ENCODE measurements at places on chromosomes 1 and 21.

GRCh38 chr1:156246781-156247459, 936 bp downstream of the PAQR6 start:
- no peak for DNase-seq

GRCh38 chr1:46529031-46529630, 22.3 kb downstream of the KNCN start:
- DNase-seq: no peak

DNA sequence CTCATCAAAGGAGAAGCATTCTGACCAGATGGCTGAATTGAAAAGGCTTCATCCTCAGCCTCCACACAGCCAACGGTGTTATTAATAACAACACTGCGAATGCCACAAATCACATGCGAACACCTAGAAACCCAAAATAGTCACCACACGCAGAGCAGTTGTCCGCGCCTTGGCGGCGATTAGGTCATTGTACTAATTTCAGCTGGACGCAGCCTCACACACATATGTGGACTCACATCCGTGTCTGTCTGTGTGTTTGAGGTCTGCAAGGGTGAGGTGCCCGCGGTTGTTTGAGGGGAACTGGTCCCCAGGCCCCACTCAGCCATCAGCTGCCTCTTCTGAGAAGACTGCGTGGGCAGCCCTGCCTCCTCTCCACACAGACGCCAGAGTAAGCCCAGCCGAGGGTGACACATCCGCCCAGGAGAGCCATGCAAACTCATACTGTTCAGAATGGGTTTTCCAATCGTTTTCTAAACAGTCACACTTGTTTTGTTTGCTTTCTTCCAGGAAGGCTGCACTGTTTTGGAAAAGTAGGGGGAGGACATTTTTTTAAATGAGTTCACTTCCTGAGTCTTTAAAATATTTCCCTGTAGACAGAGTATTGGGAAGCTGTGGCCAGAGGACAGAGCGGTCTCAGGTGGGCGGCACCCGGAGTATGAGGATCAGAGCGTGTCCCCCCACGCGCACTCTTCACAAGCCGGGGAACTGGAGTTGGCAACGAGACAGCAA, 53.4 kb downstream of the TOMM20 start:
- peak; percentile 12 for DNase-seq

DNA sequence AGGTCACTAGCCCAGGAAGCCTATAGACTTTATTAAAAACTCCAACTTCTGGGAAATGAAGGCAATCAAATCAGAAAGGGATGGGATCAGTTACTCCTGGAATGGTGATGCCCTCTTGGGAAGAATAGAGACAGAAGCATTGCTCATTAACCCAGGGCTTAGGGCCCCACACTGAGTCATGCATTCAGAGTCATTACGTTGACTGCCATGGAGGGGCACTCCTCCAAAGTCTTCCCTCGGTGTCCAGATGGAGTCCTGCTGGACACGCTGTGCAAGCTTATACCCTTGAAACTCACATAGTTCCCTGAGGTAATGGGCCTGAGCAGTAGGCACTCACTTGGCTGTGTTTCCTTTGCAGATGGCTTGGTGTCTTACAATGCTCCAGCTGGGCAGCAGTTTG, 35.2 kb upstream of the HSD17B7 start:
- DNase-seq: no peak

DNA sequence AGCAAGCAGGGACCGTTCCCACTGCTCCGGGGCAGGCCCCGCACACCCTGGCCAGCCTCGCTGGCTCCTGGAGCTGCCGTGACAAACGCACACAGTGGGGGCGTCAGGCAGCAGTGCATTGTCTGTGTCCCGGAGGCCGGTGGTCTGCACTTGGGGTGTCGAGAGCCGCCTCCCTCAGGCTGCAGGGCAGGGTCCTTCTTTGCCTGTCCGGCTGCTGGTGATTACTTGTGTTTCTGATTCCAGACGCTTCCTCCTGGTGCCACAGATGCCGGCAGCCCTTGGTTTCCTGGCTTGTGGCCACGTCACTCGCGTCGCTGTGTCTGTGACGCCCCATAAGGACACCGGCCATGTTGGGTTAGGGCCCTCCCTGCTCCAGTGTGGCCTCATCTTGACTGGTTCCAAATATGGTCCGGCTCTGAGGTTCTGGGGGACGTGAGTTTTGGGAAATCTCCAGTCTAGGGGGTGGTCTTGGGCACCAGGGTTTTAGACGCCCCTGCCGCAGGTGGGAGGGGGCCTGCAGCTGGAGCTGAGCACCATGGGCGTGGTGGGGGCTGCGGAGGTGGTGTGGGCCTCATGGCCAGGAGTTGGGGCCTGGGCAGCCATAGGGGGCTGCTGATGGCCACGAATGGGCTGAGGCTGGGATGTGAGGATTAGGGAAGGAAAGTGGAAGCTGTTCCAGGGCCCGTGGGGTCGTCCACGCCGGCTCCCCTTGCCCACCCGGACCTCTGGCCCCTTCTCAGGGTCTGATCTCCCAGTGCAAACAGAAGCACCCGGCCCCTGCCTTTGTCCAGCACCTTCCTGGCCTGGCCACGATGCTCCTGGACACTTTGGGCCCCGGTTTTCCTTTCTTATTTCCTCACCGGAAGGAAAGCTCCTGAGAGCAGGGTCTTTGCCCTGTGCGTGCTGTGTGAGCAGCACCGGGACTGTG, 41.0 kb downstream of the SLX9 start:
- no peak for DNase-seq

DNA sequence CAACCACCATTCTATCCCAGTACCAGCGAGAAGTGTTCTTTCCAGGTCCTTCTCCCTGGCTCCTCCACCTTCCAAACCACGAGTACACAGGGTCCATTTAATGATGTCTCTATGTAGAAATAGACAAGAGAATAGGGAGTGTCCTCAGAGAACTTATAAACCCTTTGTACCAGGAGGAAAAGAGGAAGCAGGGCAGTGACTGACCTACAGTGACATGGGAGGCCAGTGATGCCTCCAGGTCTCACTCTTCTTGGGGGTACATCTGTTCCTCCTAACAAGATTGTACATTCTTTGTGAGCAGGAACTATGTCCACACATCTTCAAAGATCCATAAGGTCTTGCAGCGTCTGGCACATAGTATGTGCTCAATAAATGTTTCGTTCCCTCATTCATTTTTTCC, 18.7 kb upstream of the FMOD start:
- no peak for DNase-seq

GRCh38 chr1:215665215-215665614, 98.1 kb downstream of the KCTD3 start:
- no peak for DNase-seq

- DNase-seq: no peak
Observed at GRCh38 chr1:151135433-151136385, 10.7 kb downstream of the SEMA6C start.

DNA sequence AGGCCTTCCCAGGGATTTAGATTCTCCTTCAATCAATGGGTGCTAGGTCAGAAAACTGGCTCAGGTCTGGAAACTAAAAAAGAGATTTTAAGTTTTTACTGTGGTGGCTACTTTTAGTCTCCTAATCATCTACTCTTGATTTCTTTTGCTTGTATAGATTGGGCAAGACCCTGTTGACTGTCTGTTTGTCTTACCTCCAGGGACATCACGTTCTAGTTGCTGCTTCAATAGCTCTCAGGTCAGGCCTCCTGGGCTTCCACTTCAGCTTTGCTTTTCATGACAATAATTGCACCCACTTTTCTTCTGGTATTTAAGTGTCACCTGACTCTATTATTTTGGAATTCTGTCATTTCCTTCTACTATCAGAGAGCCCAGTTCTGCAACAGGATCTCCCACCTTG, 28.5 kb upstream of the CREG1 start:
- no peak for DNase-seq

DNA sequence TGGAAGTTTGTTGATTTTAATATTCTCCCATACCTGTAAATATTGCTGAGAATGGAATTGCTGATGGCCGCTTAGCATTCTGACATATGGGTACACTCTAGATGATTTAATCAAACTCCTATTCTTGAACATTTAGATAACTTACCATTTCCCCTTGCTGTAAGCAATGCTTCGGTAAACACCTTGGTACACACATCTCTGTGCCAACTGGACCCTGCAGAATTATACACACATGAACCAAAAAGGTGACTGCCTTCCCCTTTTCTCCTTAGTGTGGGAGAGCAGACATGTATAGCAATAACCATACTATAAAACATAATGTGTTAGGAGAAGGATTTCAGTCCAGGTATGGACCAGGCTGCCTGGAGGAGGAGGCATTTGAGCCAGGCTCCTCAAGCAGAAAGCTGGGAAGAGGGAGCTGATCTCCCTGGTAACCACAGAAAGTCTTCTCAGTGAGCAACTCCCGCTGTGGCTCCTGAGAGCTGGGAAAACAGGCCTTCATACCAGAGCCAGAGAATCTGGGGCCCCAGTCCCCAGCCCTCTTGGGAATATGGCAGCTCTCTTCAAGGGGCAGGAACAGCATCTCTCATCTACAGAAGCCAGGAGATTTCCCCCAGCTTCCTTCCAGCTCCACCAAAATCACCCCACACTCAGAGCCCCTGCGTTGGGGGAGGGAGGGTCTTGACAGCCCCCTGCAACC, 33.9 kb upstream of the CSF1 start:
- no peak for DNase-seq

GRCh38 chr1:212045981-212046380, 10.4 kb downstream of the DTL start:
- DNase-seq: no peak

GRCh38 chr1:54671985-54672608, 30.5 kb downstream of the MROH7 start:
- DNase-seq: peak; percentile 38

DNA sequence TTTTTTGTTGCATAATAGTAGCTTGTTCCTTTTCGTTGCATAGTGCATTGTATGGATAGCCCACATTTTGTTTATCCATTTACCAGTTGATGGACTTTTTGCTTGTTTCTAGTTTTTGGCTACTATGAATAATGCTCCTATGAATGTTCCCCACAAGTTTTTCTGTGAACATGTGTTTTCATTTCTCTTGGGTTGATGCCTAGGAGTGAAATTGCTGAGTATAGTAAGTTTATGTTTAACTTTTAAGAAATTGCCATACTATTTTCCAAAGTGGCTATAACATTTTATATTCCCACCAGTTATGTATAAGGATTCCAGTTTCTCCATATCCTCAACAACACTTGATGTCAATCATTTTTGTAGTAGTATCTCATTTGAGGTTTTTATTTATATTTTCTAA, 84.8 kb upstream of the CACYBP start:
- DNase-seq: no peak

GRCh38 chr1:241611063-241611462, 29.1 kb downstream of the CHML start:
- no peak for DNase-seq

- no peak for DNase-seq
Observed at GRCh38 chr1:32729254-32730046, 26.9 kb upstream of the SYNC start.

DNA sequence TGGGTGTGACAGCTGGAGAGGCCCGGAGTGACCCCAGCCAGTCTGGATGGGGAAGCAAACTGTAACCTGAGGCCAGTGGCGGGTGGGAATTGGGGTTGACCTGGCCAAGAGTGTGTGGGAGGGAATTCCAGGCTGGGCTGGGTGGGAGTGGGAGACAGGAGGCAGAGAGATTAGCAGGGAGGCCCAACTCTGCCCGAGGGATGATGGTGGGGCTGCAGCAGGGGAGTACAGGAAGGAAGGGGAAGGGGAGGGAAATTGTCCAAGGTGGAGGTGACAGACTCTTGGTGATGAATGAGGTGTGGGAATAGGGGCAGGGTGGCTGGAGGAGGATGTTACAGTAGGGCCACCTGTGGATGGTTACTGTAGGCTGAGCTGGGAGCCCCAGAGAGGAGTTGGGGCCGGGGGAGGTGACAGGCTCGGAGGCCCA, 40.4 kb downstream of the HUNK start:
- DNase-seq: no peak

- no peak for DNase-seq
Observed at GRCh38 chr1:119139857-119140176, 636 bp downstream of the WARS2 start.

DNA sequence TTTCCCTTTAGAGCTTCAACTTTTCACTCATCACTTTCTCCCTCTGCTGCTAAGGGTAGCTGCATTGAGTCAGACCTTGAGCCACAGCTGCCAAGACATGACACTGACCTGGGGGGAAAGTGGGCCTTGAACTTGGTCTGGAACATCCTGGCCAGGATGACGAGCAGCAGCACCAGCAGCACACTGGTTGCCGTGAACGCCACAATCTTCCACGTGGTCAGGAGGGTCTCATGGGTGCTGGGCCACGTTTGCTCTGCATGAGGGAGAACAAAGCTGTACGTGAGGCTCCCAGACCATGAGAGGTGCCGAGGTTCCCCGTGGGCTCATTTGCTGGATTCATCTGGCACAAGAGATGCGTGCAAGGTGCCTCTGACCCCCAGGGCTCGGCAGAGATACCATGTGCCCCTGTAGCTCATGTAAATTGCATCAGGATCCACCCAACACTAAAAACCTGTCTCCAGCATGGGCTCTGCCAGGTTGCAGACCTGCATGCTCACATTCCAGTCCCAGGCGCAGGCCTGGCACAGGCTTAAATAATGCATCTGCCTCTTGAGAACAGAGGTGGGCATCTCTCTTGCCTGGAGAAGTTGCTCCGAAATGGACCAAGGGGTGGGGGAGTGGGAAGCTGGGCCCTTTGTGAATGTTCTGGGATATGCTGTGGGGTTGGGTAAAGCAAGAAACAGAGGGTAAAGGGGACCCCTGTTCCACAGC, 84.6 kb upstream of the TLR5 start:
- DNase-seq: no peak

- no peak for DNase-seq
Observed at GRCh38 chr21:18023157-18023556, 204.0 kb upstream of the C21orf91 start.

- DNase-seq: no peak
Observed at GRCh38 chr1:165629848-165630628, 996 bp upstream of the MGST3 start.

DNA sequence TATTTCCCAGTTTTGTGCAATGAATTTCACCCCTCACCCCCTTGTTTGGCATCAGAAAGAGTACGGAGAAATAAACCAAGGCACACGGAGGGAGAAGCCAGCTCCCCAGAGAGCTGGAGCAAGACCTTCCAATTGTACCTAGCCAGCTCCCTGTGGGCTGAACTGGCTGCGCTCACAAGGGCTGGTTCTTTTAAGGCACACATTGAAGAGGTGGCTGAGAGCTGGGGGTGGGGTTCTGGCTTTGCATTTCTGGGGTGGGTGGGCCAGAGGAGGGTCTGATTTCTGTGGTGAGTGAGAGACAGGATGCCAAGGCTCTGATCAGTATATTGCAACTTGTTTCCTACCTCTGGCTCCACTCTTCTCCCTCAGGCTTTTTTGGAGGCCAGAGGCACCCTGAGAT, 39.5 kb upstream of the NFASC start:
- DNase-seq: no peak

GRCh38 chr1:67031121-67031858, 22.7 kb downstream of the SLC35D1 start:
- no peak for DNase-seq

- no peak for DNase-seq
Observed at GRCh38 chr1:28437264-28437923, 67.9 kb downstream of the PHACTR4 start.

DNA sequence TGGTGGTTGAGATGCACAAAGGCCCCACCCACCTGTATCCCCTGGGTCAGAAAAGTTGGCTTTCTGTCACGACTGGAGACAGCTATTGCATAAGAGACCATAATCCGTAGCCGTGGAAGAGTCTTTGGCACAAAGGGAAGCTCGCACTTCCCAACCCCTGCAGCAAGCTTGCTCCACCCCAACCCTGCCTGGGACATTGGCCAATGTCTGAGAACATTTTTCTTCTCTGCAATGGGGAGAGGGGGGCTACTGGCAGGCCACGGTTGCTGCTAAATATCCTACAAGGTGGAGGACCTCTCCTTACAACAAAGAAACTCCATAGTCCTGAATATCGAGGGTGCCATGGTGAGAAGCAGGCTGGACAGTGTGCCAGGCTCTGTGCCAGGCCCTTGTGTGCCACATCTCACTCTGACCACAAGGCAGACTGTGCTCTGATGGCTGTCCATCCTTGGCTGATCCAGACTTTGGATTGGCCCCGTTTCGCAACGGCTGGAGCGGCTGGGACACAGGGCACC, 104.1 kb downstream of the CSMD2 start:
- no peak for DNase-seq

Data from activated naive CD4-positive, alpha-beta T cell (primary cell).